ENCODE measurements at places on chromosomes 4 and X. TPM values are rescaled to one million over a fixed set of nuclear protein-coding genes. Genes with fewer than 3 reads are reported as not detected.
A peak's percentile ranks its signal among the peaks of the same experiment; 100 is the strongest.

The UCP1 gene
- polyA plus RNA-seq, result not detected

The GYPA gene
- not detected for polyA plus RNA-seq

The RRH gene
- polyA plus RNA-seq, result not detected

- H3K27ac ChIP-seq, result no peak overlapping the region
- H3K36me3 ChIP-seq, result no peaks in the 10 kb centered on the region
- H3K4me1 ChIP-seq, result no peaks in the 10 kb centered on the region
- H3K4me3 ChIP-seq, result no peak overlapping the region
Observed at GRCh38 chr4:10129196-10130177, 12.9 kb upstream of the WDR1 start.

DNA sequence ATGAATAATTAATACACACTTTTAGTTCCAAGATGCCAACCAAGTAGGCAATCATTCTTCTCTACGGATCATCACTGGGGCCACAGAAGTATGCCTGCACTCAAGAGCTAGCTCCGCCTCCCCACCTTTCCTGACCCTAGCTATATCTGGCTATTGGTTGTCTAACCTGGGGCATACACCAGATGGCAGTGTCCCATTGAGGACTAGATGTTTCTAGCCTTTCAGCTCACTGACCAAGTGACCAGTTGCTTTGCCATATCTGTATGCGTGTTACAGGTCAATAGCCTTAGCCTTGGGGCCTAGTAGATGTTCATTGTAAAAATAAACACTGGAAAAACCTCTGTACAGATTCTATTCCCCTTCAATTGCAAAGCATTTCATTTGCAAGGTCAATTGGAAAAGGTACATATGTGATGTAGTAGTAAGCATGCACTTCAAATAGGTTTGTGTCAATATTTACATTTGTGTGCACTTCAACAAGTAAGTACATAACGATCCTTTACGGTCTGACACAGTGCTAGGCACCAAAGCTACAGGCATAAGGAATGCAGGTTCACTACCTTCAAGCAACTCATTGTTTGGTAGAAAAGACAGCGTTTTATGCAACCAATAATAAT, 521.7 kb downstream of the PPARGC1A start:
- no peak overlapping the region for H3K4me3 ChIP-seq
- H3K27ac ChIP-seq, result no peak overlapping the region
- no peaks in the 10 kb centered on the region for H3K4me1 ChIP-seq
- no peaks in the 10 kb centered on the region for H3K36me3 ChIP-seq

DNA sequence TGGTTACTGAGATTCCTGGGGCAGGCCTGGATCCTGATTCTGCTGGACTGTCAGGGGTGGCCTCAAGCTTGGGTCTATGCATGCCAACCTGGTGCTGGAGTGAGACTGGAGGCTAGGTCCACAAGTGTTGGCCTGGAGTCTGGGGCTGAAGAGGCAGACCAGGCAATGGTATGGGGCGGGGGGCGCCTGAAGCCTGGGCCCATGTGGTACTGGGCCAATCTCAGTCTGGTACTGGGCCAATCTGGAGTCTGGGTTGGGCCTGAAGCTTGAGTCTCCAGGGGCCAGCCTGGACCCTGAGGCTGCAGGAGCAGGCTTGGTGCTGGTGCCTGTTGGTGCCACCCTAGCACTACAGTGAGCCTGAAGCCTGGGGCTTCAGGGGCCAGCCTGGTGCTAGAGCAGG, 108.9 kb upstream of the ZCCHC13 start:
- H3K27me3 ChIP-seq, result no peaks in the 10 kb centered on the region
- no peak for DNase-seq
- H3K36me3 ChIP-seq, result no peaks in the 10 kb centered on the region

- no peaks in the 10 kb centered on the region for H3K36me3 ChIP-seq
- no peak overlapping the region for H3K27ac ChIP-seq
- DNase-seq, result peak; percentile 32
- no peak overlapping the region for H3K4me3 ChIP-seq
- H3K4me1 ChIP-seq, result no peaks in the 10 kb centered on the region
Observed at GRCh38 chr4:26145212-26145611, 175.6 kb upstream of the RBPJ start.

DNA sequence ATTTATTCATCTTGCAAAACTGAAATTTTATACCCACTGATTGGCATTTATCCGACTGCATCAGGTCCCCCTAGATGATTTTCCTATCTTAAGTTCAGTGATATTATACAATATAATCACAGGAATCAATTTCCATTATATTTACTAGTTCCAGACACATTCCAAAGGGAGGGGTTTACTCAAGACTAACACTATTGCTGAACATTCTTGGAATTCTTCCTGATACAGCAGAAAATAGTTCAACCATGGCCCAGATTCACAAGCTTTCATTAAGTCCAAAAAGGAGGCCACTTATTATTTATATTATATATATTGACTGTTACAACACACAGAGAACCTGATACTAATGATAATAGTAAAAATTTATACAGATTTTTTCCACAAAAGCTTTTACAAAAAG, 2353.6 kb downstream of the PCDH7 start:
- H3K27ac ChIP-seq, result no peak overlapping the region
- H3K4me3 ChIP-seq, result no peak overlapping the region
- DNase-seq, result no peak
- H3K36me3 ChIP-seq, result no peaks in the 10 kb centered on the region
- H3K4me1 ChIP-seq, result no peaks in the 10 kb centered on the region
- no peaks in the 10 kb centered on the region for H3K27me3 ChIP-seq

GRCh38 chrX:1595711-1596060, 4.3 kb downstream of the AKAP17A start:
- H3K27ac ChIP-seq, result no peak overlapping the region
- no peak overlapping the region for H3K4me3 ChIP-seq
- H3K36me3 ChIP-seq, result peaks cover 75% of the 10 kb centered on the region
- peak; percentile 3 for DNase-seq
- peaks cover 45% of the 10 kb centered on the region for H3K4me1 ChIP-seq

DNA sequence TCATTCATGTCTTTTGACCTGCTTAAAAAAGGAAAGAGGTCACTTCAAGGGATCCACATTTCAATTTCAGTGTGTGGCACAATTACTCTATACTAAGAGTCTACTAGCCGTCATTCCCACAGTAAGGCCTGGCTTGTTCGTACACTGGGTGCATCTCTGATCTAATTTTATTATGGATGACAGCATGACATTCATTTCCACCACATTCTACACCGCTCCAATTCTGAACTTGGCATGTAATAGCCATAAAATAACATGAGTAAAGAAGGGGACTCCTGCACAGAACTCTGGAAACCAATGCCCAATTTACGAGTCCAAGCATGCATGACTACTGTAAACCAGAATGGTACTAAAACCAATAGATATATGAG, 51.1 kb downstream of the HAND2 start:
- H3K27ac ChIP-seq, result no peak overlapping the region
- H3K27me3 ChIP-seq, result no peaks in the 10 kb centered on the region
- no peak for DNase-seq
- H3K36me3 ChIP-seq, result no peaks in the 10 kb centered on the region
- no peak overlapping the region for H3K4me3 ChIP-seq

- no peak overlapping the region for H3K4me3 ChIP-seq
- H3K27ac ChIP-seq, result no peak overlapping the region
- H3K27me3 ChIP-seq, result no peaks in the 10 kb centered on the region
- DNase-seq, result no peak
- H3K4me1 ChIP-seq, result no peaks in the 10 kb centered on the region
Observed at GRCh38 chr4:89724716-89725115, 112.2 kb downstream of the SNCA start.

DNA sequence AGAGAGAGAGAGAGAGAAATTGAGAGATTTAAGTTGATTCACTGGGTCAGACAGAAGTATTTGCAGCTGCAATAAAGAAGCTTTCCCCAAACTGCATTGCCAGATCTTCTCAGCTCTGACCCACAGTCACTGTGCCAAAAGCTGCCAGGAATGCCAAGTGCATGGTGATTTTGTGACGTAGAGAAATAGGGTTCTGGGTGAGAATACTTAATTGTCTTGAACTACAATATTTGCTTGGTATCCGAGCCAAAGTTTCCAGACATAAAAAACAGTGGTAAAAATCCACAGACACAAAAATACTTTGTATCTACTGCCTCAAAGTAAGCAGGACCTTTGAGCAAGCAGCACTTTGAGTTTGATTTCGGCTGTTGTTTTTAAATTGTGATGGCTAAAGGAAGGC, 331.1 kb downstream of the GRID2 start:
- no peak overlapping the region for H3K27ac ChIP-seq
- no peaks in the 10 kb centered on the region for H3K36me3 ChIP-seq
- H3K4me1 ChIP-seq, result no peaks in the 10 kb centered on the region
- no peak for DNase-seq

DNA sequence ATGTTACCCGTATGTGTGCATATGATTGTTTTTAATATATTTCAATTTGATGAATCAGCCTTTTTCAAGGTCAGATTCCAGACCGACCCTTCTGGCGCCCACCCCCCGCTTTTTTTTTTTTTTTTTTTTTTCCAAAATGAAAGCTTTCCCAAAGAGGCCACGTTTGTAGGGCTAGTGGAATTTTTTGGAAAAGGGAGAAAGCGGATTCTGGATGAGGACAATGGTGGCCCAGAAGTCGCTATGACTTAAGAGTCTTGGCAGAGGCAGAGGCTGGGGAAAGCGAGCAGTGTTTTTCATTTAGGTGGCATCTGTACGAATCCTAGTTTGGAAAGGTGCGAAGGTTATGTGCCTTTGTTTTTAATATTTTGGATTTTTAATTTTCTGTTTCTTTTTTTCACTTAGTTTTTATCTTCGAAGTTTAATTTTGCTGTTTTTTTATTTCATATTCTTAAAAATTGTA, 14.6 kb downstream of the NDUFB11 start:
- no peaks in the 10 kb centered on the region for H3K4me1 ChIP-seq
- H3K27ac ChIP-seq, result peak overlapping the region; percentile 80
- no peaks in the 10 kb centered on the region for H3K36me3 ChIP-seq
- H3K27me3 ChIP-seq, result no peaks in the 10 kb centered on the region
- peak overlapping the region; percentile 53 for H3K4me3 ChIP-seq

GRCh38 chrX:50853399-50853798, 39.4 kb upstream of the SHROOM4 start:
- H3K4me1 ChIP-seq, result no peaks in the 10 kb centered on the region
- no peak overlapping the region for H3K27ac ChIP-seq
- H3K4me3 ChIP-seq, result no peak overlapping the region
- H3K27me3 ChIP-seq, result no peaks in the 10 kb centered on the region

GRCh38 chr4:168486912-168487281, 6.6 kb upstream of the DDX60L start:
- no peaks in the 10 kb centered on the region for H3K36me3 ChIP-seq
- H3K27me3 ChIP-seq, result no peaks in the 10 kb centered on the region
- H3K27ac ChIP-seq, result no peak overlapping the region
- H3K4me3 ChIP-seq, result no peak overlapping the region
- H3K4me1 ChIP-seq, result no peaks in the 10 kb centered on the region

DNA sequence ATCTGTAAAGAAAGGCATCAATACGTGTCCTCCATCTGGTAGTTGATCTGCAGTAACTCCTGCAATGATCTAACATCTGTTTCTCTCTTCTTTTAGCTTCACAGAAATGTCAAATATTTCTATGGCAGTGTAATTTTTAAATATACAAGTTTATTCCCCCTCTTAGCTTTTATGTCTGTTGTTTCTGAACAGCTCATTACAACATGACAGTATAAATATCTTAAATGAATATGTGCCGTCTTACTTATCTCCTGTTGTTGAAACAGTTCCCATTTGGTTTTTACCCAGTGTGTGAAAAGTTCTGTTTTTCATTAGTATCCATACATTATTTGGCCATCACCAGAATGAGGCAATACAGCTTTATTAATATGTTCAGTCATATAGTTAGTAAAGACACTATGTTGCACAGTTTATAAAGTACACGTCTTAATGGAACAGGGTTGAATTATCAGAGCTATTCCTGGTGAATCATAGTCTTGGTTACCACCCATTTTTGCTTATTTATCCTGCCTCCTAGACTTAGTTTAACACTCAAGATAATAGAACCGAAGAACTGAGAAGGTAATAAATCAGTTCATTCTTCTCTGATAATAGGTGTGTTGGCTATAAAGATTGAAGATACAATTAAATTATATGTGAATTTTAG, 321.6 kb downstream of the TENM3 start:
- H3K27ac ChIP-seq, result no peak overlapping the region
- H3K27me3 ChIP-seq, result no peaks in the 10 kb centered on the region
- H3K4me1 ChIP-seq, result no peaks in the 10 kb centered on the region
- DNase-seq, result no peak
- no peak overlapping the region for H3K4me3 ChIP-seq

- peak; percentile 57 for DNase-seq
- peaks cover 36% of the 10 kb centered on the region for H3K4me1 ChIP-seq
- peak overlapping the region; percentile 84 for H3K27ac ChIP-seq
- peak overlapping the region; percentile 26 for H3K4me3 ChIP-seq
Observed at GRCh38 chrX:53089224-53089842, 4.6 kb upstream of the KANTR start.

- DNase-seq, result no peak
- no peak overlapping the region for H3K27ac ChIP-seq
- H3K4me1 ChIP-seq, result no peaks in the 10 kb centered on the region
- H3K36me3 ChIP-seq, result no peaks in the 10 kb centered on the region
Observed at GRCh38 chr4:121519236-121519838, 138.5 kb upstream of the QRFPR start.

GRCh38 chr4:168656946-168657473, 160.2 kb downstream of the PALLD start:
- no peaks in the 10 kb centered on the region for H3K36me3 ChIP-seq
- no peak for DNase-seq
- no peak overlapping the region for H3K27ac ChIP-seq
- no peaks in the 10 kb centered on the region for H3K27me3 ChIP-seq
- no peak overlapping the region for H3K4me3 ChIP-seq

GRCh38 chrX:153688071-153688470, 345 bp downstream of the SLC6A8 start:
- H3K4me1 ChIP-seq, result peaks cover 17% of the 10 kb centered on the region
- peaks cover 8% of the 10 kb centered on the region for H3K27me3 ChIP-seq
- H3K4me3 ChIP-seq, result no peak overlapping the region
- no peak for DNase-seq
- peak overlapping the region; percentile 64 for H3K27ac ChIP-seq
- no peaks in the 10 kb centered on the region for H3K36me3 ChIP-seq

- DNase-seq, result no peak
- H3K4me3 ChIP-seq, result no peak overlapping the region
- H3K4me1 ChIP-seq, result no peaks in the 10 kb centered on the region
- H3K36me3 ChIP-seq, result no peaks in the 10 kb centered on the region
Observed at GRCh38 chr4:115058533-115058932, 54.9 kb downstream of the NDST4 start.

DNA sequence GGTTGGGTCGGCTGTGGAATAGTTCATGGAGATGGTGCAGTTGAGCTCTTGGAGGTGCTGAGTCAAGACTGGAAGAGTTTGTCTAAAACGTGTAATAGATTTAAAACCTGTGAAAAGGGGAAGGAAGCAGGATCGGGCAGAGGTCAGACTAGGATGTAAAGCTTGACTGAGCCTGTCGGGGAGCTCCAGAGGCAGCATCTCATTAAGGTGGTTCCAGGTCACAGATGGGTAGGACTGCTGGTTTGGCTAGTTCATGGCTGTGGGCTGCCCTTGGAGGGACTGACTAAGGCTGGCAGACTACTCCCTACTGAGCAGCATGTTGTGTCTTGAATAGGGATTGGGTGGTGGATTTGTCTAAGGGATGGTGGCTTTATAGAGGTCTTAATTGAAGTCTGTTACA, 28.4 kb upstream of the WDR1 start:
- no peaks in the 10 kb centered on the region for H3K27me3 ChIP-seq
- no peak for DNase-seq
- no peaks in the 10 kb centered on the region for H3K36me3 ChIP-seq

GRCh38 chrX:55129361-55129760, 40.5 kb downstream of the PAGE2 start:
- H3K36me3 ChIP-seq, result no peaks in the 10 kb centered on the region
- H3K27ac ChIP-seq, result no peak overlapping the region
- H3K27me3 ChIP-seq, result no peaks in the 10 kb centered on the region
- no peak for DNase-seq
- no peak overlapping the region for H3K4me3 ChIP-seq

Data from stomach (tissue), 19 donors.